ENCODE measurements at places on chromosomes 5 and 9.

- DNase-seq: peak; percentile 62
Measured at GRCh38 chr9:122346478-122347347, 24.1 kb upstream of the PTGS1 start.

DNA sequence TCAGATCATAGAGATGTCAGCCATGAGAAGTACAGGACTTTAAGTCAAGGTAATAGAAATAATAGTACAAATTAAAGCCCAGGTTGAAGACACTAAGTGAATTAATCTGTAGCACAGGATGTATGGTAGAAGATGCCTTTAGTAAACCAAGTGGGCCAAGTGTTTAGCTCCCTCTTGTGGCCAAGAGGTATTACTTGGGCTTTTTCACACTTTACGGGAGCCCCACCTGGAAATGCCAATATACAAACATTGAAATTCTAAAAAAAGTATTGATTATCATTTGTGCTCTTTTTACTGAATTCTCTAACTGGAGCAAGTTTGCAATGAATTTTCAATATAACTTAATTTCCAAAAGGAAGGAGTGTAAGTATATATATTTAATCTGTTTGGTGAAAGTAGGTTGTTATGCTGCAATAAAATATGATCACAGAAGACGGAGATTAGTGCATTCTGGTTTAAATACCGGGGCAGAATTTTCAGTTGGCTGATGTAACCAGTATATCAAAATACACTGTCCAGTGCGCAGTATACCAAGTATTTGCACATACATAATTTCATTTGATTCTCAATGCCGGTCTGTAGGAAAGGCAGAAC, 84.7 kb downstream of the PARP8 start:
- DNase-seq: no peak

DNA sequence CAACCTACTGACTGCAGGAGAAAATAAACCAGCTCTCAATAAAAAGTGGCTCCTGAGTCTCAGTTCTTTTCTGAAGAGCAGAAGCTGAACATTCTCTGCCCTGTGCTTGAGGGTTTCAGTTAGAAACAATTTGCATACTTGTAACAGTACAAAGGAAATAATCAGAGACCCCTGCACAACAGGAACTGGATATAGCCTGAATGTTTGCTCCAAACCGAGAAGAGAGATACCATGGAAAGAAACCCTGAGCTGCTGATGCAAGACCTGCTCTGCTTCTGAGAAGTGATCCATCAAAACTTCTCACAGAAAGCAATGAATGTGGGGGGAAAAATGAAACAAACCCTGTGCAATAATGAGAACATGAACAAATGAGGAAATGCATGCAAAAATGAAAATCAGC, 592.9 kb downstream of the SEMA5A start:
- DNase-seq: no peak

DNA sequence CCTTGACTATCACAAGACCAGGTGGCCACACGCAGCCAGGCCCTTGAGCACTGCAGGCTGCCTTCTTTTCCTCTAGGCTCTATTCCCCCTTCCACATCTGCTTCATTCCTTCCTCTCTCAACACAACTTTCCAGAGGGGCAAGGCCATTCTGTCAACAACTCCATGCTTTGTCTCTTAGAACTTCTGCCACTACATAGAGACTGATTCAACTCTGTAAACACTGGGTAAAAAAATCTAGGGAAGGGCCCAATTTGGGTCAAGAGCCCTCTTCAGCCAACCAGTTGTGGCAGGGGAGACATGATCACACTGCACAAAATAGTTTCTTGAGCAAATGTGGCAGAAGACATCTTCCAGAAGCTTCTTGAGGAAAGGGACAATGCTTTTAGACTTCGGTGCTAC, 55.6 kb downstream of the ATPSCKMT start:
- DNase-seq: no peak

- DNase-seq: no peak
Measured at GRCh38 chr5:36696059-36696673, 89.8 kb downstream of the SLC1A3 start.

GRCh38 chr9:113886466-113886865, 10.4 kb downstream of the ZNF618 start:
- no peak for DNase-seq
